Esophagus squamous epithelium (tissue), 5 donors: ENCODE measurements at places on chromosomes 16 and 17.

- DNase-seq = no peak
Observed at GRCh38 chr16:2969545-2970521, 685 bp downstream of the PAQR4 start.

DNA sequence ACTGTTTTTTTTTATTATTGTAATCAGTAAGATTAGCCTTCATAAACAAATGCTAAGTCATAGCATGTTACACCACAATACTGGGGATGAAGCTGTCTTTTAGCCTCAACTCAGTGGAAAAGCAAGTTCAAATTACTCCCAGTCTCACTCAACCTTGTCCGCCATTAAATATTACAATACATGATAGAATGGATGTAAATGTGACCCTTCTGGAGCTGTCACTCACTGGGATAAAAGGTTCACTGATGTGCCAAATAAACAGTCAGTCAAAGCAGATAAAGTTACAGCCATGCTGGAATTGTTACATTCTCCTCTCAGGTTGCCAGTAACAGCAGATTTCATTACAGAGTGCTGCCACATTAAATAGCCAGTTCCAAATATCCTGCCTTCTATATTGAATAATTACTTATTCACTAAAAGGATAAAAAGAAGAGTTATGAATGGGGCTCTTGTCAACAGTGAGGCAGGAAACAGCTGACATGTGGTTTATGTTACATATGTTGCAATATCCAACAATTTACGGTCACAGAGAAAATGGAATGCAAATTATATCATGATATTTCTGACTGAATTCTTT lies 53.4 kb downstream of the BRIP1 start:
- DNase-seq = no peak

- no peak for DNase-seq
Observed at GRCh38 chr16:1330931-1331711, 2.3 kb upstream of the BAIAP3 start.

DNA sequence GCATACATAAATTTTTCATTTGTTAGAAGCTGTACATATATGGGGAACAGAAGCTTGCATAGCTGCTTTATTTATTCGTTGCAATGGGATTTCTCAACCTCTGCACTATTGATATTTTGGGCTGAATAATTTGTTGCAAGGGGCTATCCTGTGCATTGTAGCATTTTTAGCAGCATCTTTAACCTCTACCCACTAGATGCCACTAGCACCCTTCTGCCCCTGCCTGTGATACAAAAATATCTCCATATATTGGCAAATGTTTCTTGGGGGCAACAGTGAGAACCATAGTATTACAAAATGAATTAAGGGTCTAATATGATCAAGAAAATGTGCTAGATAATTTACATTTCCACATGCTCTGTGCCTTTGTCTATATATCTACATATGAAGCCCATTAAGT lies 1401.0 kb downstream of the CDH11 start:
- DNase-seq = no peak

DNA sequence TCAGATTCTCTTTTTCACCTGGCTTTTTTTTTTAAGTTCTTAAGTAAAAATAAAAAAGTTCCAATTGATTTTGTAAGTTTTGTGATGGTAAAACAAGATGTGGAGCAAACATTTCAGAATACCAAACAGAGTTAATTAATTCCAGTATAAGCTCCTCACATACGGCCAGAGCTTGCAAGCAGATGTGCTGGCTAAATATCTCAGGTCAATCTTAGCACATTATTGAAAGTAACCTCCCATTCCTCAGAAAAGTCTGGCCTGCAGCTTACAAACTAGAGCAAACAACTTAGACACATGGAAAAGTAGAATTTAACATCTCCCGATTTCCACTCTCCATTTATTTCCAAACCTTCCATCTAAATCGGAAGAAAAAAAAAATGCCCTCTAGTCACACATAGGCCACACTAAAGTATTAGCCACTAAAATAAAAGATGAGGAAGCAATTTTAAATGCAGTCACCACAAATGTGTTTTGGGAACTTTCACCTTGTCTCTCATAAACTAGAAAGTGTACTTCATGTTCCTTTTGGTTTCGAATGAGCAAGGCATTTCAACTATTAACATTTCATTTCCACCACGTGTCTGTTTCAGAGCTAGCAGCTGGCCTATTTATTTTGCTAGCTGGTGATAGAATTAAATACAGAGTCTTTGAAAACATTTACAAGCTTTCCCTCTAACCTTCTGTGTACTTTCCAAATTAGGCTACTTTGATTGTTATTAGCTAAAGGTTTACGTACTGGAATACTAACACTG lies 143.3 kb downstream of the STX8 start:
- DNase-seq = no peak

DNA sequence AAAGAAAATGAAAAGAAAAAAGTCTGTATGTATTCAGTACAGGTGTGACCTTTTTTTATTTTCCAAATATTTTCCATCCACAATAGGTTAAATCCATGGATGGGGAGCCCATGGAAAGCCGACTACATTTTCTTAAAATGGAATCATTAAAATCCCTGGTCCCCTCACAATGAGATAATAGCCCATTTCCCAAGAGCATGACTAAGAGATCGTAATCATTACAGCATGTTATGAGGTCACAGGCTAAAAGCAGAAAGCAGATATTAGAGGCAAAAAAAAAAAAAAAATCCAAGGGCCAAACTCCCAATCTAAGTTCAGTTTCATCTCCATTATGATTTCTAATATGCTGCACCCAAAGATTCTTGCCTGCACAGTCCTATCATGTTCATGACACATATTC lies 44.7 kb downstream of the CYTH1 start:
- no peak for DNase-seq

GRCh38 chr17:30421592-30421991 lies 42.9 kb downstream of the CPD start:
- DNase-seq = no peak

- DNase-seq = no peak
Observed at GRCh38 chr16:65754820-65755691, 611.4 kb upstream of the CDH5 start.

- DNase-seq = no peak
Observed at GRCh38 chr16:554640-555365, 5.4 kb upstream of the PRR35 start.
